ENCODE measurements at places on chromosomes 3 and 15. TPM values are rescaled to one million over a fixed set of nuclear protein-coding genes. Genes with fewer than 3 reads are reported as not detected.

The MAGEL2 gene
- 0.19 TPM for total RNA-seq

The OR5K2 gene
- not detected for total RNA-seq

The ARGFX gene
- total RNA-seq, result not detected

The EFHB gene
- total RNA-seq, result not detected

The CD200 gene
- 10.2 TPM for total RNA-seq

The C3orf49 gene
- total RNA-seq, result not detected

Data from subcutaneous adipose tissue (tissue), 4 donors.